ENCODE measurements at places on chromosomes 7 and 10.

- DNase-seq, result no peak
Measured at GRCh38 chr10:126262233-126262838, 125.9 kb downstream of the ADAM12 start.

- no peak for DNase-seq
Measured at GRCh38 chr10:35020481-35020880, 69.7 kb downstream of the CUL2 start.

DNA sequence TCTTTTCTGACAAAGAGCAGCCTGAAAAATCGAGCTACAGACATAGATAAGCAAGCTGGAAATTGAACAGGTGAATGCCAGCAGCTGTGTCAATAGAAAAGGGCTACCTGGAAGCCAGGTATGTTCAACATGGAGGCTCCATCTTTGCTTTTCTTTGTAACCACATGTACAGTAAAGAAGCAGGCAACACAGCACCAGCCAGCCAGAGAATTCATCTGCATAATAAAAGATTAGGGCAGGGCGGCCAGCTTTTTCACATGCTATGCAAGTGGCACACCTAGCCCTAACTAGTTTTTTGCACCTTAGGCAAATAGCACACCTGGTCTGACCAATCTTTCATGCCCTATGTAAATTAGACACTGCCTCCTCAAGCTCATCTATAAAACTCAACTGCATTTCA, 25.7 kb downstream of the COG5 start:
- no peak for DNase-seq

- peak; percentile 27 for DNase-seq
Measured at GRCh38 chr7:1664711-1665548, 5.1 kb upstream of the ELFN1 start.

GRCh38 chr7:9691286-9691685, 1257.9 kb downstream of the NXPH1 start:
- no peak for DNase-seq

DNA sequence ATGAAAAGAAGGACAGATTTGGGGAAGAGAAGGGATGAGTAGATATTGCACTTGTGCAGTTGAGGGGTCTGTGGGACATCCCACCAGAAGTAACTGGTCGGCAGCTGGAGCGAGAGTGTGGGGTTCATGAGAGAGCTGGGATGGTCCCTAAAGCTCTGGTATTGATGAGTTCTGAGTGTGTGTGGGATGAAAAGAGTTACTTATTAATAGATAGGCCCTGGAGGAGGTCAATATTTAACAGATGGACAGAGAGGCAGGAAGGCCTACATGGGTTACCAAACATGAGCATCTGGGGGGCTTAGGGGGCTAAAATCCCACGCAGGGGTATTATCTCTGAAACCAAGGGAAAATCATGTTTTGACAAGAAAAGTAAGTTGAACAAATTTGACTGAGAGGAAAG, 95.7 kb upstream of the SFMBT2 start:
- no peak for DNase-seq

DNA sequence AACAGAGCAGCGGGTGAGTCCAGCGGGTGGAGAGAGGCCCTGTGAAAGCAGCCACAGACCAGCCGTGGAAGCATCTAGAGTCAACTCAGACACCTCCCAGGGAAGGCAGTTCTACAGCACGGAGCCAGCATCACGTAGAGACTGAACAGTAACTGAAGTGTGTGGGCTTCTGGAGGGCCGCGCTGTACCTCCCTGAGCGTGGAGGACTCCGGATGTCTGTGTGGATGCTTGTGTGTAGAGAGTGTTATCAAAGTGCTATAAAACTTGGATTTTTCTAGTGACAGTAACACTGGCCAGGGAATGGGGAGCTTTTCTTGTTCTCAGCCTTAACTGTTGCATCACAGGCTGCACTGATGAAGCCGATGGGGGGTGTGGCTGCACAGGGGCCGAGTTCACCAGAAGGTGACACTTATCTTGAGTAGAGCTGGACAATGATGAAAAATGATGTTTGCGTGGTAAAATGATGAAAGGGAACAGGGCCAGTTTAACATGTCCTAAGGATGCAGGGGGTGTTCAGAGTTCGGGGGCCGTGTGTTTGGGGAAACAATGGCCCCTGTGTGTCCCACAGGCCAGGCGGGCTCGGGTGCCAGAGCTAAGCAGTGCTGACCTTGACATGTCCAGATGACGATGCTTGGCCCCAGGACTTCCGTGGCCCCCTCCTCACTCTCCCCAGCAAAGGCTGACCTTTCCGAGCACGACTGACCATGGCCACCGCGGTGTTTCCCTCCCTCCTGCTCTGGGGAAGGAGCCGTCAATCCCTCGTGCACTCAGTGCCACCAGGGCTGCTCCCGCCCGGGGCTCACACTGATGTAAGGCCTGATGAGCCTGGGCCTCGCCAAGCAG, 21.9 kb downstream of the MNX1 start:
- no peak for DNase-seq

DNA sequence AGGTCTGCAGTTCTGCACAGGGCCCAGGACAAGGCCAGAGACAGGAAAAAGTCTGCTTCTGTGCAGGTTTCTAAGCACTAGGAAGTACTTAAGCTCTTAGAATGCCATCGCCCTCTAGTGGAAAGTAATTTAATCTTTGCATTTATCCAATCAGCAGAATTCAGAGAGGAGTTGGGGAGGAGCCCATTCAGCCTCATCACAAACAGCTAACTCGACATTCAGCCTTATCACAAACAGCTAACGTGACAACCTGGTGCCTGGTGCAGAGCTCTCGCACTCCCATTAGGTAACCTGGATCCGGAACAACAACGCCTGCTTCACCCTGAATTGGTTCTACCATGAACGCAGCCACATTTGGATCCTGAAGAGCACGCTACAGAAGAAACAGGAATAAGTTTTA, 15.2 kb downstream of the OAT start:
- DNase-seq, result peak; percentile 80

DNA sequence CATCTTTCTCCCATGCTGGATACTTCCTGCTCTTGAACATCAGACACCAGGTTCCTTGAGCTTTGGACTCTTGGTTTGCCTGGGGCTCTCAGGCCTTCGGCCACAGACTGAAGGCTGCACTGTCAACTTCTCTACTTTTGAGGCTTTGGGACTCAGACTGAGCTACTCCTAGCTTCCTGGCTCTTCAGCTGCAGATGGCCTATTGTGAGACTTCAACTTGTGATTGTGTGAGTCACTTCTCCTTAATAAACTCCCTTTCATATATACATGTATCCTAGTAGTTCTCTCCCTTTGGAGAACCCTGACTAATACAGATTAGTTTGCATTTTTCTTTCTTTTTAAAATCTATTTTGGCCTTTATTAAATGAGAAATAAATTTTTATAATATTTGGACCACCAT, 276.2 kb upstream of the SEMA3C start:
- DNase-seq, result no peak

- peak; percentile 3 for DNase-seq
Measured at GRCh38 chr7:156639426-156640256, 933 bp upstream of the RNF32 start.

DNA sequence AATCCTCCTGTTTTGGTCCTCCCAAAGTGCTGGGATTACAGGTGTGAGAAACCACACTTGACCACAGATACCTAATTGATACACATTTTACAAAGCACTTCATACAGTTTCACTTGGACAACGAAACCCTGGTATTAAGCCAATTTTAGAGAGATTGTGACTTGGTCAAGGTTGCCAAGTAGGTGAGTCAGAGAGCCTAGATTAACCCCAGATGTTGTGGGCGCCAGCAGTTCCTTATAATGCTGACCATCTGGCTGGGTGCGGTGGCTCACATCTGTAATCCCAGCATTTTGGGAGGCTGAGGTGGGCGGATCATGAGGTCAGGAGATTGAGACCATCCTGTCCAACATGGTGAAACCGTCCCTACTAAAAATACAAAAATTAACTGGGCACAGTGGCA, 4.9 kb upstream of the PHKG1 start:
- no peak for DNase-seq

DNA sequence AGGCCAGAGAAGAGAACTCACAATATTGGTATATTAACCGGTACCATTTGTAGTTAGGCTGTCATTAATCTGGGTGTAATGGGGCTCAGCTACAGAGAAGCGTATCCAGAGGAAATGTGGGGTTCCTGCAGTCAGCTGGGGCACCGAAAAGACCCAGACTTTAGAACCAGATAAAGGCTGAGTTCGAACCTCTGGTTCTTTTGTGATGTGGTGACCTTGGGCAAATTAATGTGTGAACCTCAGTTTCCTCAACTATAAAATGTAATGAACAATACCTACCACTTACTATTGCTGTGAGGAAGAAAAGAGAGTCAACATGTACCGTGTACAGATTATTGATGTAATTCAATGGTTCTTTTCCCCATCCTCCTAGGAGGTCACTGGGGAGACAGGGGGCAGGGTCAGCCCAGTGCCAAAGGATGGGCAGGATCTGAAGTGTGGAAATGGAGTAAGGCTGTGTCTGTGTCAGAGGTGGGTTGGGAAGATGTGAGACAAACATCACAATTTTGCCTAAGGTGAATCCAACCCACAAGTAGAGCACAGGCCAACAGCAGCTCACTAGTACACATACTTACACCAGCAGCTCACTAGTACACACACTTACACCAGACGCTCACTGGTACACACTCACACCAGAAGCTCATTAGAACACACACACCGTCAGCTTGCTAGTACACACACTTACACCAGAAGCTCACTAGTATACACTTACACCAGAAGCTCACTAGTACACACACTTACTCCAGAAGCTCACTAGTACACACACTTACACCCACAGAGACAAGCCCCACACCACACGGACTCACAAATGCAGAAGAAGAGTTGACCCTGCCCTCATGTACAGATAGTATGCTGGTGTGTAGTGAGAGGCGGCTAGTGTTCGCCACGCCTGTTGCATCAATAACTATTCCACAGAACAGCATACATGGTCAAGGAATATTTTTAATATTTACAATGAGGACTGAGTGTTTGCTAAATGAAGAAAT, 28.0 kb downstream of the PRSS2 start:
- DNase-seq, result no peak

DNA sequence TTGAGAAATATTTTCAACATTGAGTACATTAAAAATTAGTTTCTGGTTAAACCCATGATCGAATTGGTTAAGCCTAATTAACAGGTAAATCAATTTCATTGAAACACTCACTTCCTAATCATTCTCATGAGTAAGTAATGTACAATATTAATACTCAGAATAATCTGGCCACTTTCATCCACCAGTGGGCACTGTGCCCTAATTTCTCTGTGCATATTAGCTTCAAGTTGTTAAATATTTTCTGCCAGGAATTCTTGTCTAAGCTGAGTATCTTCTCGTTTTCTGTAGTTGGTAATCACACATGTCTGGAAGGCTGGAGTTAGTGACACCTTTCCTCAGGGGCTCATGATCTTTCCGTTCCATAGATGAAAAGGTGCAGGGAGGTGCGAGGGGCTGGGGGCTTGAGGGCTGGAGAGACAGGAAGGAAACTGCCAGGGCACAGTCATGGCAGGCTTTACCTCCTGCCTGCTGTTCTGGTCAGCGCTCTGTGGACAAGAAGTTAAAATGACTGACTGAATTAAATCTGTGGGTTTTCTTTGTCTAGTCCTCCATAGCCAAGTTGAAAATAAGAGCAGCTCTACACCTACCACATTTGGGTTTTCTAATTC, 71.9 kb downstream of the WIPF3 start:
- peak; percentile 18 for DNase-seq

GRCh38 chr10:95289003-95289920, 1.5 kb downstream of the PDLIM1 start:
- no peak for DNase-seq

- no peak for DNase-seq
Measured at GRCh38 chr7:101628522-101628921, 574 bp downstream of the MYL10 start.

- no peak for DNase-seq
Measured at GRCh38 chr7:73363225-73364005, 35.5 kb downstream of the FKBP6 start.

GRCh38 chr7:85185424-85186082, 1.3 kb downstream of the SEMA3D start:
- no peak for DNase-seq
